Stimulated activated CD8-positive, alpha-beta memory T cell treated with anti-CD3 and anti-CD28 coated beads, Interleukin-15, amount 100 ng/mL, for 4 hours (primary cell): ENCODE measurements at places on chromosomes 16 and 17.

- DNase-seq = no peak
These were observed 27.1 kb upstream of the GCSH start for GRCh38 chr16:81123092-81123852.

DNA sequence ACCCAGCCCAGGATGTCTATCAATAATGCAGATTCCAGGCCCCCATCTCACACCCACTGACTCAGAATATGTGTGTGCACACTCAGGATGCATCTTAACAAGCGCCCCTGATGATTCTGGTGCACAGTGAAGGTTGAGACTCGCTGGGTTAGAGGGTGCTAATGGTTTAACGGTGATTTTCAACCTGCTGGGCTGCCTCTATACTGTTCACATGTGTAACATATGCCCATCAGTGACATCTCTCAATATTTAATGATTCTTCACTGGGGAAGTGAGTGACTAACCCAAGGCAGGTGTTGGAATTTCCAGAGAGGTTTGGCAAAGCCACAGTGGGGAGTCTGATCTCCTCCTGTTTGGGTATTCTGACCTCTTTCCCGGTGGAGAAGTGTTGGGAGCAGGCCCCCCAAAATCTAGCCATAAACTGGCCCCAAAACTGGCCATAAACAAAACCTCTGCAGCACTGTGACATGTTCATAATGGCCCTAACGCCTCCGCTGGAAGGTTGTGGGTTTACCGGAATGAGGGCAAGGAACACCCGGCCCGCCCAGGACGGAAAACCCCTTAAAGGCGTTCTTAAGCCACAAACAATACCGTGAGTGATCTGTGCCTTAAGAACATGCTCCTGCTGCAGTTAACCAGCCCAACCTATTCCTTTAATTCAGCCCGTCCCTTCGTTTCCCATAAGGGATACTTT lies 4.1 kb upstream of the DOC2B start:
- no peak for DNase-seq

DNA sequence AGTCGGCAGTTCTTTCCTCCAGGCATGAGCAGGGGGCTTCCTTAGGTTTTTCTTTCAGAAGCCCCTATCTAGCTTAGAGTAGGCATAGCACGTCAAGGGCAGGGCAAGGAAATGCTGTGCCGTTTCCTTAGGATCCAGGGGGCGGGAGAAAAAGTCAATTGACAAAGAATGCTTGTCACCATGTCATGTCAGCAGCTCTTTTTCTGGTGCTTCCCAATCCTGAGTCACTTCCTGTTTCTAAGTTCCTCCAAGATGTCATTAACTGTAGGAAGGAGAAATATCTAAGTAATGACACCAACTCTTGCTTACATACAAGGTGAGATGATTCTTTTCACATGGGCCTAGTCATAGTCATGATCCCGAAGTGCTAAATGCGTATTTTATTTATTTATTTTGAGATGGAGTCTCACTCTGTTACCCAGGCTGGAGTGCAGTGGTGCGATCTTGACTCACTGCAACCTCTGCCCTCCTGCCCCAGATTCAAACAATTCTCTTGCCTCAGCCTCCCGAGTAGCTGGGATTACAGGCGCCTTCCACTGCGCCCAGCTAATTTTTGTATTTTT lies 35.2 kb downstream of the GJC1 start:
- no peak for DNase-seq

- DNase-seq = no peak
These were observed 62.7 kb downstream of the RBFOX3 start for GRCh38 chr17:79548116-79548515.

DNA sequence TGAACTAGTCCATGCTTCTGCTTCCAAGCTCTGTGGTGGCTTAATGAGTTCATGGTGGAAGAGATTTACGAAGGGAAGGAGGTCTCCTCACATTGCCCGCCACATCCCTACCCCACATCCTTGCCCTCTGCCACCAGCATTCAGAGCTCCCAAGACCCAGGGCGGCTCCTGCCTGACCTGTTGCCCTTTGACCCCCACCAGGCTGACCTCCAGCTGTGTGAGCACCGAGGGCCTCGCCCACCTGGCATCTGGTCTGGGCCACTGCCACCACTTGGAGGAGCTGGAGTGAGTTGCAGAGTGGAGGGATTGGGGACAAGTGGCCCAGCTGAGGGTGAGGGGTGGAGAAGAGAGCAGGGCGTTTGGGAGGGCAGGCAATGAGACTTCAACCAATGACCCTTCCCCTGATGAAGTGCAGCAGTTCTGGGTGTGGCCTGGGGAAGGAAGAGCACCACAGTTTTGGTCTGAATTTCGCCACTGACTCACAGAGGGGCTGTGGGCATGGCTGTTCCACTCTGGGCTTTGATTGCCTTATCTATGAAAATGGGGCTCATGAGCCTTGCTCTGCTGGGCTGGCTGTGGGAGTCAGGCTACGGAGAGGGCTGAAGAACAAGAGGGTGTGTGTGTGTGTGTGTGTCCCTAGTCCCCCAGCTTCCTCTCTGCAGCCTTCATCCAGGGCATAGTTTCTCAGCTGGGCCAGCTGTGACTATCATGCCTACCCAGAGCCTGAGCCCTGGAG lies 22.6 kb upstream of the CPNE2 start:
- no peak for DNase-seq

DNA sequence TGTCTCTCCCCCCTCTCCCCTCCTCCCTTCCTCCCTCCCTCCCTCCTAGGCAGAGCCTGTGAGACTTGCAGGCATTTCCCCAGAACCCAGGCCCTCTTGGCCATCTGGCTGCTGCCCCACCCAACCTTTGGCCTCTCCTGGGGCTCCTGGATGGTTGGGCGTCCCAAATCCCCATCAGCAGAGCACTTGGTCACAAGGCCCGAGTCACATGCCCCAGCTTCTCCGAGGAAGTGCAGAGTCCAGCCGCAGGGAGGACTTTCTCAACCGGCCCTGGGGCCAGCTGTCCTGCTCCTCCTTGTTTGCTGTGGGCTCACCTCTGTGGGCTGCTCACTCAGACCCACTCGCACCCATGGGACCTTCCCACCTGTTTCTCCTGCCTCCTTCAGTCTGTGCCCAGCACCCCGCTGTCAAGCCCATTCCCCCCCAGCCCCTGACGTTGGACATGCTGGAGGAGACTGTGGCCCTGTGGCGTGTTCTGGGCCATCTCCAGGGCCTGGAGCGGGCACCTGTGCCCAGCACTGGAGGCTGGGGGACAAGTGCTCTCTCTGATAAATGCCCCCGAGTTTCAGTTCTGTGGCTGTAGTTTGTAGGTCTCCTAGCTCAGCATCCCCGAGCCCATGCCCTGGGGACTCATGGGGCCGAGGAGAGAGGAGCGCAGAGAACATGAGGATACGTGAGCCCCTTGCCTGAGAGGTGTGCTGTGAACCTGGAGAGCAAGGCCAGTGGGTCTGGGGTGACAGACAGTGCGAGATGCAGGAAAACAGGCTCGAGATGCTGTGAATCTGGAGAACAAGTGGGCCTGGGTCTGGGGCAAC lies 42.3 kb upstream of the ZNF750 start:
- DNase-seq = no peak
